ENCODE measurements at places on chromosomes 2 and 18.

GRCh38 chr2:54881759-54882158 lies 158.3 kb downstream of the EML6 start:
- peak; percentile 11 for DNase-seq

DNA sequence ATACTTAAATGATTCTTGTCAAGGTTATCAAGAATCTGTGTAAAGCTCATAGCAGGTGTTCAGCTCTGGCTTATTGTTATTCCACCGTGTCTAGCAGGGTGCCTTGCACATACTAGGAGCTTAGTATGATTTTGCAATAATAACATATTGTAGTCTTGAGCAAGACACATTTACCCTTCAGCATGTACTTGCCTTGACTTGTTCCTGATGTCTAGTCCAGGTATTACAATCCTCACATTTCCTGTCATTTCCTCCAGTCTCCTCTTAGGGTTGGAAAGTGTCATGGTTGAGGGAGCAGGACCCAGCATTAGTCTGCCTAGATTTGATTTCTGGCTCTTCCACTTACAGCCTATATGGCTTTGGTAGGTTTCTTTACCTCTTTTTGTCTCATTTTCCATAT lies 246.1 kb downstream of the RAD51AP2 start:
- DNase-seq = no peak

- no peak for DNase-seq
These were observed 301.9 kb downstream of the ZNF407 start for GRCh38 chr18:74899554-74899953.

DNA sequence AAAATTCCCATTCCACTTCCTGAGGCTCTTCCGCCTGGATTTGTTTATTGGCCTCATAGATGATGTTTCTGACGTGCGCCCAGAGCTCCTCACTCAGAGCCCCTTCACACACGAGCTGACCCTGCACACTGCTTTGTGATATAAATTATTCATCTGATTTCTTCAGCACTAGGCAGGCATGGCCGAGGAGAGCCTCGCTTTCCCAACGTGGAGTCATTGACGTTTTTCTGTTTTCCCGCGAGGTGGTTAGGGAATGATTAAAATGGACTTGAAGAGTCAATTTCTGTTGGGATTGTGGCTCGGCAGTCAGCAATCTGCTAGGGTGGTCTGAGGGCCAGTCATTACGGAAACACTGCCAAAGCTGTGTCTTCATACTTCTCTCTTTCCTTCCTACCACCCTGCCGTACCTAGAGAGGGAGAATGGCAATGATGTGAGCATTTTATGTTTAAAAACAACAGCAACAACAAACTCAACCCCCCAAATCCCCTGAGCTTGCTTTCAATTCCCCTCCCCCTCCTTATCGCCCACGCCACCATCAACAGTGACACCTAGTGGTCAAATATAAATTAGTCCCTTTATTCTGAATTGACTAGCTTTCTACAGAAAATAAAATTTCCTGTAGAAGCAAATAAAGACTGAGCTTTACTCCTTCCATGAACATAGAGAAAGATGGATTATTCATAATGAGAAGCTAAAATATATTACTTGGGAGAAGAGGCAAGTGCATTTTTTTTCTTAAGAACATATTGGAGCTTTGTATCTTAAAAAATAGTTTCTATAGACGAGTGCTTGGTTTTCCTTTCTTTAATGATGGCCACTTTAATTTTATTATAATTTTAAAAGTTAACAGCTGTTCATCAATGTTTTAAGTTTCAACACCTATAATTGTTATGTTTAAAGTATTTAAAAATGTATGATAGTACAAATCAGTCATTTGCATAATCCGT lies 285.1 kb downstream of the MTX2 start:
- DNase-seq = peak; percentile 60

DNA sequence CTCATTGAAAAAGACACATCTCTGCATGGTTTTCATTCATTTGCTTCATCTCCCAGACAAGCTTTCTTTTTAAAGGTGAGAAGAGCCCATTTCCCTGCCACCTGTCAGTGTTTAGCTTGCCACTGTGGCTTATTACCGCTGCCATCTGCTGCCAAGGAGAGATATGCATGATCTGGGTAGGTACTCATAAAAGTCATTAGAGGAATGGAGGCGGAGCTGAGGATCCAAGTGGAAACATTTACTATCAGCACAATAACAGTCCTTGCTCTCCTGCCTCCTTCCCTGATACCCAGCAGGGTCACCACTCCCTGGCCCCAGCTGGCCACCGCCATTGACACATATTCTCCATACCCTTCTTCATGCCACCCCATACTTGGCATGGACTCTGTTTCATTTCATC lies 390.4 kb downstream of the TSN start:
- DNase-seq = no peak

GRCh38 chr2:74206180-74206688 lies 7.8 kb downstream of the MTHFD2 start:
- peak; percentile 84 for DNase-seq

- peak; percentile 95 for DNase-seq
These were observed 138.3 kb upstream of the ID2 start for GRCh38 chr2:8543383-8544170.

DNA sequence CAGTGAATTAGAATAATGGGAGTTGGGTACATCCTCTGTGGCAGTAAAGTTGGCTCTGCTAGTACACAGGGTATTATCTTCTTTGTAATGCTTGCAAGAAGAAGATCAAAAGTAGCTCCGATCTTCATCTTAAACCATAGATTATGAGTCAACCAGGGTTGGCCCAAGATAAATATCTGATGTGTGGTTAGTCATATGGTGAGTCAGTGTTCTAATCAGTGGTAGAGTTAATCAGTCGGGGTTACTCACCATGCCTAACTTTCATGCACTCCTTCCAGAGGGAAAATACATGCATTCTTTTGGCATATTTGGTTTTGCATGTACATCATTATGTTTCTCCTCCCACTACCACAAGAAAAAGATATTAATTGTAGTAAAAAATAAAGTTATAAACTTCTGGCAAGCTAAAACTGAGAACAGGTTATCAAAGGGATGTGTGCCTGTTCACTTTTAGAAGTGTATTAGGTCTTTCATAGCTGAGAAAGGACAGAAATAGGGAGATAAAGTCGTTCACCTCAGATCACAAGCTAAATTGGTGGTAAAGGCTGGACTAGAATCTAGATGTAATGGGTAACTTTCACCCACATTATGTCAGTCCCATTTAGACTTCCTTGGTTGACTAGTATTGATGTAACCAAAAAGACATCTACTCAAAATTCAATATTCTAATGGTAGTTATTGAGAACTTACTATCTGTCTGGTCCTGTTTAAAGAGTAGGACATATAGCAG lies 684.4 kb downstream of the IRS1 start:
- peak; percentile 3 for DNase-seq

GRCh38 chr2:238512247-238512867 lies 85.6 kb downstream of the ASB1 start:
- no peak for DNase-seq

- DNase-seq = no peak
These were observed 95.4 kb upstream of the FZD7 start for GRCh38 chr2:201938156-201938775.

- DNase-seq = no peak
These were observed 135.2 kb downstream of the VWC2L start for GRCh38 chr2:214545898-214546542.

DNA sequence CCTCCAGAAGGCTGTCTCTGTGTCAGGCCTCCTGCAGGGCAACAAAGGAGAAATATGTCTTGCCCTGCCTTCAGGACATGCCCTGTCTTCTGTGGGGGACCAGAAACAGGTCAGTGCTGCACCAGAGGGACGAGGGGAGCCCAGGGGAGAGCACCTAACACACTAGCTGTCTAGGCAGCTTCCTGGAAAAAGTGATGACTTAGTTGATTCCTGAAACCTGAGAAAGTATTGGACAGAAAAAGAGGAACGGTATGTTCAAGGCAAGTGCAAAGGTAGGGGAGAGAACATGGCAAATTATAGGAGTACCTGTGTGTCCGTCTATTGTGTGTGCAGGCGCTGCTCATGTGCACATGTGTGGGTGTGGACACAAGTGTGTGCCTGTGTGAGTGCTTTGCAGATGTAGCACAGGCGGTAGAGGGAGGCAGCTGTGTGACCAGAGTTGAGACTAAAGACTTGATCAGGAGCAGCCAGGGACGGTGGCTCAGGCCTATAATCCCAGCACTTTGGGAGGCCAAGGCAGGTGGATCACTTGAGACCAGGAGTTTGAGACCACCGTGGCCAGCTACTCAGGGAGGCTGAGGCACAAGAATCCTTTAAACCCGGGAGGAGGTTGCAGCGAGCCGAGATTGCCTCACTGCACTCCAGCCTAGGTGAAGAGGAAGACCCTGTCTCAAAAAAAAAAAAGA lies 119.5 kb downstream of the GYPC start:
- DNase-seq = no peak

DNA sequence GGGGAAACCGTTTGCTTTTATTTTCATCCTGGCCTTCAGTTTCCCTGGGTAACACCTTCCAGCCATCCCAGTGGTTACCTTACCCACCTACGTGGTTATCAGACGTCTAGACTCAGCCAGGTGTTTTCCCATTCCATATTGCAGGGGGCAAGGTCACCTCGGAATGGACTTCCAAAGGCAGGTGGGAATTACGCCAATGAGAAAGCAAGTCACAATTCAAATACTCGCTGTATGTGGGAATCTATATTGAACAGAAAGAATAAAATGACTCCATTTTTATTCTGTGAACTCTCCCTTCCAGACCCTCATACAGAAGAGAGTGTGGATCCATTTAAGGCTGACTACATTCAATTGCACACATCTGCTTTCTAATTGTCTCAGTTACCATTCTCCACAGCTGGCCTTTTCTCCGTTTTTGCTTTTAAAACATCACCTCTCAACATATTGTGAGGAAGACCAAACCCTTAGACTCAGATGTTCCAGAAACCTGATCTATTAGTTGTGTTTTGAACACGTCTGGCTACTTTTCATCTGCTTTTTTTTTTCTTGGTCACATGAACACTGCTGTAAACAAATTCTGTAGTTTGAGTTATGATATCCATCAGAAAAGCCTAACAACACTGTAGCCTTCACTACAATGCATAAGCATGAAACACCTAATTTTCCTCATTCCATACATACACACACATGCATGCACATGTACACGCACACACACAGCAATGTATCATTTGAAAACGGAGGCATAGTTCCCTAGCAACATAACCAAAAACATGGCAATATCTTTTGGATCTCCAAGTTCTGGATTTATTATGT lies 59.8 kb downstream of the BCL2 start:
- DNase-seq = no peak

- DNase-seq = no peak
These were observed 17.2 kb upstream of the KCNG2 start for GRCh38 chr18:79780547-79780946.

- DNase-seq = no peak
These were observed 49.9 kb upstream of the GALR1 start for GRCh38 chr18:77199707-77200106.

- DNase-seq = no peak
These were observed 57.1 kb downstream of the SLC16A14 start for GRCh38 chr2:230011617-230012016.

- DNase-seq = no peak
These were observed 49.6 kb downstream of the ODC1 start for GRCh38 chr2:10398496-10398895.
